Esophagus muscularis mucosa (tissue), 4 donors: ENCODE measurements at places on chromosomes 1 and 21.

DNA sequence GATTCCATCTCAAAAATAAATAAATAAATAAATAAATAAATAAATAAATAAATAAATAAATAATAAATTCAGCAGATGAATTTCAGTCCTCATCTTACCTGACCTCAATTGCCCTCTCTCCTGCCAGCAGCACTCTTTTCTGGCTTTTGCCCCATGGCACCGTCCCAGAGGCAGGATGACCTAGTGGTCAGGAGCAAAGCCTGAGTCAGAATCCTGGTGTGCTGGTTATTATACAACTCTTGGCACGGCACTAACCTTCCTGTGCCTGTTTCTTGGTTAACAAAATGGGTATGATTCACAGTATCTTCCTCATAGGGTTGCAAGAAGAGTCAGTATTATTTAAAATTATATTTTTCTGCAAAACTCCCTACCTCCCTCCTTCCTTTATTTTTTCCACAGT, 43.0 kb downstream of the NKAIN1 start:
- DNase-seq, result no peak

DNA sequence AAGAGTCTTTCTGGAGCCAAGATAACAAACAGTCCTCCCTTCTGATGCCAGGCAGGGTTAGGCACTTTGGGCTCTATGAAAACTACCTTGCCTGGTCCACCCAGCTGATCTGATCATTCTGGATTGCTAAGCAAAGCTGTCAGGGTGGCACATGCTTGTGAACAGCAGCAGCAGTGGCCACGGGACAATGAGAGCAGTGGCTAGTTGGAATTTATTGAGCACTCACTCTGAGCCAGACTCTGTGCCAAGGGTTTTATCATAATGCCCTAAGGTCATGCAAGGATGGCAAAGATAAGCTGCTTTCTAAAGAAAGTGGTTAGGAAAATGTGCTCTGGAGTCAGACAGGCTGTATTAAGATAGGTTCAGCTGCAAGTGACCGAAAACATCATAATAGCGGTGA, 390.4 kb upstream of the VAMP3 start:
- peak; percentile 75 for DNase-seq

DNA sequence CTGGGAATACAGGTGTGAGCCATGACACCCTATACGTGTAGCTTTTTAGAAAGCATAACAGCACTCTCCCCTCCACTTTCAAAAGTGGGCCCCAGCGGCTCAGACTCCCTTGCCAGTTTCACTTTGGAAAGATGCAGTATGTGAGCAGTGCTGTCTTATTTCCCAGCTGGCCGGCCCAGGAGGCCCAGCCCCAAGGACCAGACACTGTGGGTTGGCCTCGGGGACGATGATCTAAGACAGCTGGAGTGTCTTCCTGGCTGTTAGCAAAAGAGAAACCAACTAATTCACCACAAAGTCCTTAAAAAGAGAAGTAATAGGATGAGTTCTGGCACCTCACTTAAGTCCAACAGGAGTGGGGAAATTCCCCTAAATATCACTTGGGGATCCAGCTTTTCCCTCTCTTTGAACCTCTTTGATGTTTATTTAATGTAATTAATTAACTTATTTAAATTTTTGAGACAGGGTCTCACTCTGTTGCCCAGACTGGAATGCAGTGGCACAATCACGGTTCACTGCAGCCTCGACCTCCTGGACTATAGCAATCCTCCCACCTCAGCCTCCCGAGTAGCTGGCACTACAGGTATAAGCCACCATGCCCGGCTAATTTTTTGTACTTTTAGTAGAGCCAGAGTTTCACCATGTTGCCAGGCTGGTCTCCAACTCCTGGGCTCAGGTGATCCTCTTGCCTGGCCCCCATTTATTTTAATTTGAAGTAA, 17.6 kb upstream of the CLIC4 start:
- peak; percentile 94 for DNase-seq

DNA sequence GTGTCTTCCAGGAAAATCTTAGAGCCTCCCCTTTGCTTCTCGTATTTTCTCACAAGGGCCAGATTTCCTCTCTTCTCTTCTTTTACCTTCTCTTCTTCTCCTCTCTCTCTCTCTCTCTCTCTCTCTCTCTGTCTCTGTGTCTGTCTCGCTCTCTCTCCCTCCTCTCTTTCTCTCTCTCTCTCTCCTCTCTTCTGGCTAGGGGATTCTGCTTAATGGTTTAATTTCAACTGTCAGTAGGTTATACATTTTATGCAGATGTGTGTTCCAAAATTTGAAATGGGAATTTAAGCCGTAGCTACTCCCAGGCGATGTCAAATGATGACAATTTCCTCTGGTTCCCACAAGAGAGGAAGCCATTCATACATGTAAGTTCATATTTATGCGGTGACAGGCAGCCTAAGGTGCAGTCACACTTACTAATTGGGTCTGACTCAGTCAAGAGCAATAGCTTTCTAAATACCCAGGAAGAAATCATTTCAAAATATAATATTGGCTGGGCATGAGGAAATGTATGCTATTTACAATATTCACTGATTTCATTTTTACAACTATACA, 1.4 kb downstream of the DSCAM start:
- peak; percentile 19 for DNase-seq

- DNase-seq, result no peak
Observed at GRCh38 chr1:24966724-24967346, 36.8 kb upstream of the RUNX3 start.

- no peak for DNase-seq
Observed at GRCh38 chr1:67978890-67979516, 71.4 kb downstream of the DIRAS3 start.

DNA sequence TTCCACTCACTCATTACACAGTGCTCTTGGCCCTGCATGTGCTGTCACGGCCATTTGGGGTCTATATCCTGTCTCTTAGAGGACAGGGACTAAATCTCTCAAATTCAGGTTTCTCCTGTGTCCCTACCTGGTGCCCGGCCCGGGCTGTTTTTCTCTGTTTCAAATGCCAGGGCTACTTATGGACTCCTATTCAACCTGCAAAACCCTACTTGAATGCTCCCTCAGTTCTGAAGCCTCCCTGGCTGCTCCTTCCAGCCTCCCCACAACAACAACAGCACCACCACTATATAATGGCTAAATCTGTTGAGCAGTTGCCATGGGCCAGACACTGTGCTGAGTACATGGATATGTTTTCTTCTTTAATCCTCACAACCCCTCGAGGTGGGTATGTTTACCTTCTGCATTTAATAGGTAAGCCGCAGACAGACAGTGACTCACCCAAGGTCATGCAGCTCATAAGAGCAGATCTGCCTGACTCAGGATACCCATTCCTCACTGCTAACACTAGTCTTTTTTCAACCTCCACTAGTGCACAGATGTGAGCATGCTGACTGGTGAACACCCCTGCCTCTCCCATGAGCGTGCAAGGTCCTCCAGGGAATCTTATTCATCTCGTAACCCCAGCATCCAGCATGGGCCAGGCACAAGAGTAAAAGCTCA, 29.9 kb downstream of the DHRS3 start:
- DNase-seq, result no peak

GRCh38 chr1:8424539-8425116, 106.7 kb downstream of the SLC45A1 start:
- DNase-seq, result no peak

- DNase-seq, result no peak
Observed at GRCh38 chr1:45499415-45499769, 481 bp downstream of the CCDC163 start.

- DNase-seq, result no peak
Observed at GRCh38 chr1:20867847-20868246, 80.7 kb upstream of the HP1BP3 start.

GRCh38 chr1:153903841-153904455, 18.8 kb downstream of the GATAD2B start:
- no peak for DNase-seq

- no peak for DNase-seq
Observed at GRCh38 chr1:8947127-8947691, 1.5 kb downstream of the CA6 start.

GRCh38 chr21:44943686-44944550, 4.1 kb downstream of the SLX9 start:
- DNase-seq, result no peak

DNA sequence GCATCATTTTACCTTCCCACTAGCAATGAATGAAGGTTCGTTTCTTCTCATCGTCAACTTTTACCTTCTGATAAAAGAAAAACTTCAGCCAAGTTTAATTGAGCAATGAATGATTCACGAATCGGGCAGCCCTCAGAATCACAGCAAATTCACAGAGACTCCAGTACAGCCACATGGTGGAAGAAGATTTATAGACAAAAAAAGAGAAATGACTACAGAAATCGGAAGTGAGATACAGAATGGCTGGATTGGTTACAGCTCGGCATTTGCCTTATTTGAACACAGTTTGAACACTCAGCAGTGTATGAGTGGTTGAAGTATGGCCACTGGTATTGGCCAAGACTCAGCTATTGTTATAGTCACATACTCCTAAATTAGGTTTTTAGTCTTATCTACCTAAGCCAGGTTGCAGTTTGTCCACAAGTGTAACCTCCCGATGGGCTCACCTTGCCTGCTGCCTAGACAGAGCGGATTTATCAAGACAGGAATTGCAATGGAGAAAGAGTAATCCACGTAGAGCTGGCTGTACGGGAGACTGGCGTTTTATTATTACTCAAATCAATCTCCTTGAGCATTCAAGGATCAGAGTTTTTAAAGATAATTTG, 15.3 kb downstream of the AK4 start:
- DNase-seq, result no peak

DNA sequence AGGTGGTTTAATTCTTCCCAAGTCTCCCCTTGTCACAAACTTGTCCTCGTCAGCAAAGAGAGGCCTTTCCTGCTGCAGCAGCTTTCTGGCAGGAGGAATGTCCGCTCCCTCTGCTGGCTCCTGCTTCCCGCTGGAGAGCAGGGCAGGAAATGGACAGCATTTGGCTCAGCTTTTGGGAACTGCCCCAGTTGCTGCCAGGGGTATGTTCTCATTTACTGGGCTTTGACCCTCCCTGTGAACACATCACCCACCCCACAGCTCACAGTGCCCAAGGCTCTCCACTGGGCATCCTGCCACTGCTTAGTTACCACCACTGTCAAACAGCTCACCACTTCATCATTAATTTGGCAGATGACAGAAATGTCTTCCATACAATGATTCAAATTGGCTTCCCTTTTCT, 75.4 kb downstream of the MRPL37 start:
- DNase-seq, result peak; percentile 95

DNA sequence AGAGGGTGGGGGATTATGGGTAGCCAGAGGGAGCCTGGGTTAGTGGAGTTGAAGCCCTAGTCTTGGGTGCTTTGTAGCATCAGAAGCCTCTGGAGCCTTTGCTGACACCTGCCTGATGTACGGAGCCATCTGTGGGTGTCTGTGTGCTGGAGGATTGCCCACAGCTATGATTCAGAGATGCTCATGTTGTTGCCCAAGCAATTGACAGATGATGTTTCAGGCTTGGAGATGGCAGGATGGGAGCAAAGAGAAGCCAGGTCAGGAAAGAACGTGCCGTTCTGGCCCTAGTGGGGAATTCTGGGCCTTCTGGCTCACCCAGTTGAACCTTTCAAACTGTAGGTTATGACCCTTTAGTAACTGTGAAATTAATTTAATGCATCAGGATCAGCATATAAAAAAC, 27.6 kb downstream of the COQ8A start:
- DNase-seq, result peak; percentile 94

DNA sequence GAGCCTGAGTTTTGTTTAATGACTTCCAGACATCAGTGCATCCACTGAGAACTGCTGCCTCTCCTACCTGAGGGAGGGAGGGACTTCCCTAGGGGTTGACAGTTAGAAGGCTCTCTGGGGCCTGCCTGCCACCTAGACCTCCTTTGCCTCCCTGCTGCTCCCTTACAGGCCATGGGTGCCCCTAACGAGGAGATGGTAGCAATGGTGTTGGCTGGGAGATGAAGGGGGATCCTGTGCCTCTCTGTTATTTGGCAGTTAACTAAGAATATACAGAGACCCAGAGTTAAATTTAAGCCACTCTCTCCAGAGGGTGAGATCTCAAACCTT, 66.1 kb downstream of the UBE2U start:
- no peak for DNase-seq

DNA sequence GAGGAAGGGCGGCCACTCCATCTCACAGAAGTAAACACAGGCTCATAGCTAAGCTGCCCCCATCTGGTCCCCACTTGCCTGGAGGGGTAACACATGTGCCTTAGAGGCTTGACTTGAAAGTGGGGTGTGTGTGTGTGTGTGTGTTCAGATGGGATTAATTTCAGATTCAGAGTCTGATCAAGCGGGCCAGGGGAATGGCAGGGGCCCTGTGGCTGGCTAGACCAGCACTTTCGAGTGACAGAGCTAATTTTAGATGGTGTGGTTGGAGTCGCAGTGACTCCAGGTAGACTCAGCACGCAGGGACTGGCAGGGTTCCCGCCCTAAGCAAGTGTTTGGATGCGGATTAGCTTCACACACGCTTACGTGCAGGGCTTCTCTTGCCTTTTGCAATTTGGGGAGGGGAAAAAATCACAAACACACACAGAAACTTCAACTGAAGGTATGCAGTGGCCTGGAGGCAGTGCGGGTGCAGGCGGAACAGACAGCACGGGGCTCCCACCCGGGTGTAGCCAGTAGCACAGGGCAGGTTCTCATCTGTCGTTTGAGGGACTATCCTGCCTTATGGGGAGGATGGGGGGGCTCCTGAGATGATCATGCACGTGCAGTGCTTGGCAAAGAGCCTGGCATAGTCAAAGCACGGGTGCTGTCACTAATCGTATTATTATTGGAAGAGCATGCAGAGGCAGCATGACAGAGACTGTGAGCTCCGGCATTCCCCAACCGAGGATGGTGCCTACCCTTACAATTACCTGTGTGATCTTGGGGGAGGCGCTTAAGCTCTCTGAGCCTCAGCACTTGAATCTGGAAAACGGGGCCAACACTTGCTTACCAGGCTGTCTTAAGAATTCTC, 1.3 kb downstream of the EDN2 start:
- DNase-seq, result no peak
